ENCODE measurements at places on chromosomes 11 and 22.

DNA sequence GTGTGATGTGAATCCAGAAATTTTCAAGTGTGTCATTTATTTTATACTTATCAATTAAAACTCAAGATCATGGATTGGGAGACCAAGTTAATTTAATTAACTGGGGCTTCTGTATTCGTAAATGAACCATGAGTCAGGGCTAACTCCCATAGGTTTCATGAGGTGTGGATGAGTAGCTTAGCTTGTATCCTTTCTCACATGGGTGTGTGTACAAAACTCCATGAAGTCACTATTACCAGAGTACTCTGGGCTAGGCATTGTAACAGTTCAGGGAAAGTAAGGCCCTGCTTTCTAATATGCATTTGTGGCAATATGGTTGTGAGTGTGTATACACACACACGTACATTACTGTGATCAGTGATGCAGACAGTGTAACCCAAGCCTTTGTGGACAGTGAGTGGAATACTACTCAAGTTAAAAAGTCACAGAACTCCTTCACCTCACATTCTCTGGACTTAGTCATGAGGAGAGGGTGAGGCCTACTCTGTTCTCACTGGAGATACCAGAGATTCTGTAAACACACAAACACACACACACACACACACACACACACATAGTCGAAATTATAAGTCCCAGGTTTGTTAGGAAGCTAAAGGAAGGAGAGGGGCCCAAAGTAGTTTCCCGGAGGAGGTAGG is 3.5 kb downstream of the CNTF start:
- DNase-seq, result no peak

GRCh38 chr11:74575999-74576398 is 16.4 kb upstream of the POLD3 start:
- no peak for DNase-seq

- no peak for DNase-seq
These were observed 139.2 kb downstream of the ADAMTS15 start for GRCh38 chr11:130587658-130588057.

- DNase-seq, result no peak
These were observed 2.6 kb downstream of the LMO2 start for GRCh38 chr11:33889296-33889695.
